Lung microvascular endothelial cell (primary cell): ENCODE measurements at places on chromosomes 1 and 21. TPM values are rescaled to one million over a fixed set of nuclear protein-coding genes. Genes with fewer than 3 reads are reported as not detected.

DNA sequence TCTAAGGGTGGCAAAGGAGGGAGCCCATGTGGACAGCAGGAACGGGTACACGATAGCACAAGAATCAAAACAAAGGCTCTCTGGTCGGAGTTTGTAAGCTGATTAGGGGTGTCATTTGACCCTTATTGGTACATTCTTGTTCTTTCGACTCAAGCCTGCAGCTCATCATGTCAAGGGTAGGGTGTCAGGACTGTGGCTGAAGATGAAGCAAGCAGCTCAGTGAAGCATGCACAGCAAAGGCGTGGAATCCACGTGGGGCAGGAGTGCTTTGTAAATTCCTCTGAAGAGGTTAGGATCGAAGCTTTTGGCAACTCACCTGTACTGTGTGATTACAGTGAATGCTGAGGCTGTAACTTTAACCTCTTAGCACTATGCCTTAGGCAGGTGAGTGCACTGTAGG lies 4.7 kb upstream of the ABCB10 start:
- DNase-seq, result no peak

DNA sequence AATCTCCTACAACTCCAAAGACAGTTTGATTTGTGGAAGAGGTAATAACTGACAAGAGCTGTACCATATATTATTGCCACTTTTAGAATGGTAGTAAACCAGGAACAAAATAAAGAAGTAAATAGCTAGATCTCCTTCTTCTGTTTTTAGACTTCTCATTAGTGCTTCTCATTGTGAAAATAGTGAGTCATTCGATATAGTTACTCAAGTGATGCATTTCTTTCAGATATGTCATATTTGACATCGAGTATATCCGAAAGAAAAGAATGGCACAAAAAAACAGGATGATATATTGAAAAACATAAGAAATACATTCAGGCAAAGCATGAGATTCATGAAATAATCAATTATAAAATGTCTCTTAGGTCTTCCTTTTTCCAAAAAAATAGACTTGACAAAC lies 1346.1 kb downstream of the BRINP3 start:
- DNase-seq, result no peak

Gene PRKCZ
- total RNA-seq, result 14.2 and 29.8 TPM in 2 replicates

GRCh38 chr1:235767795-235768194 lies 98.9 kb downstream of the LYST start:
- no peak for DNase-seq

DNA sequence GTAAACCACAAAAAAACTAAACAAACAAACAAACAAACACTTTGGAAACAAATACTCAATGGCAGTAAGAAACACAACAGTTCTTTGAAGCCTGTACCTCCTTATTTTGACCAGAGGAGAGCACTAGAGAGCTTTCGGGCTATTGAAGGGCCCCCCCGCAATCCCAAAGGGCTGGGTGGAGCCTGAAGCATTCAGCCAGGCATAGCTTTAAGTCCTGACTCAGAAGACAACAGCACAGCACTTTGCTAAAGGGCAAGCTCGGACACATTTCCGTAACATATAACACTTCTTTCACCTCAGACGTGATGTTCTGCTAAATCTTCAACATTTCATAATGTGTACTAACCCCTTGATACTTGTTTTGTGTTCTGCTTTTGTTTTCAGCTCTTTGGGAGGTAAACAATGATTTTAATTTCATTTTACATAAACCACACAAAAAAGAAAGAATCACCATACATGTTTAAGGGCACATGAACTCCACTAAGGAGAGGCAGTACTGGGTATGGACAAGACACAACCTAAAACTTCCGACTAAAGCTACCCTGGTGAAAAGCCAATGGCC lies 9.7 kb upstream of the SHCBP1L start:
- peak; percentile 93 for DNase-seq

Gene MFAP2
- total RNA-seq, result 15.9 and 25.6 TPM in 2 replicates

Gene RBM34
- total RNA-seq, result 36.0 and 45.0 TPM in 2 replicates

Gene UBE2U
- total RNA-seq, result 0.20 TPM in 1 of 2 replicates, not detected in the other

DNA sequence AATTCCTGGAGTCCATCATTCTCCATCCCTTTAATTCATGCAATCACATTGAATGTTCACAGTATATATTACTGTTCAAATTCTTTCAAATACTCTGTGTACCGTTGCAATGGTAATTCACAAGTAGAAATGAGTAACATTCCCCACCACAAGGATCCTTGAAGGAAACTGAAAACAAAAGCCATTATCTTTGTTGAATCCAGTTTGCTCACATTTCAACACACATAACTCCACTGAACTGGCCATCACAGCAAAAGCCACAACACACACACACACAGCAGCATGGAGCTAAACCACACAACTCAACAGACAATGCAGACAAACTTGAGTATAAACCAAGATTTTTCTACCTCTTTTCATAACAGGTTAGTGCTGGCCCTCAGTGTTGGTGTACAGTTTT lies 188.3 kb upstream of the GREM2 start:
- no peak for DNase-seq
